ELR (cell line): ENCODE measurements at places on chromosomes 11 and 22.

- DNase-seq: no peak
Observed at GRCh38 chr11:15268598-15268997, 153.9 kb downstream of the INSC start.

GRCh38 chr11:85062659-85063058 is 564.5 kb downstream of the DLG2 start:
- DNase-seq: no peak

- DNase-seq: no peak
Observed at GRCh38 chr11:47282462-47282861, 12.5 kb downstream of the MADD start.

- no peak for DNase-seq
Observed at GRCh38 chr11:95398437-95399112, 167.6 kb upstream of the SESN3 start.

DNA sequence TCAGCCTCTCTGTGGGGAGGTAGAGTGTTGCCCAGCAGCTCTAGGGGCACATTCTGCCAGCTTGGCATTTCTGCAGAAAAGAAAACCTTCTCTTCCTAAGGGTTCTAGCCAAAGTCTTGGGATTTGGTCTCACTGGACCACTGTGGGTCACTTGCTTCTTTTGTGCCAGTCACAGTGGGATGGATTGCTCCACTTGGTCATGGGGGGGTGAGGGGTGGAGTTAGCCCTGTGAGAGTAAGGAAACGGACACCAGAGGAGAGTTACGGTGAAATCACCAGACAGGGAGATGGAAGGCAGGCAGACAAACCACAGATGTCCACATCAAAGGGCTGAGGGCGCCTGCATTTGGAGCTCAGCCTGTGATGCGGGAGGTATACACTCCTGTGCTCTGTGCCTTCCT is 10.8 kb downstream of the SGSM1 start:
- no peak for DNase-seq

DNA sequence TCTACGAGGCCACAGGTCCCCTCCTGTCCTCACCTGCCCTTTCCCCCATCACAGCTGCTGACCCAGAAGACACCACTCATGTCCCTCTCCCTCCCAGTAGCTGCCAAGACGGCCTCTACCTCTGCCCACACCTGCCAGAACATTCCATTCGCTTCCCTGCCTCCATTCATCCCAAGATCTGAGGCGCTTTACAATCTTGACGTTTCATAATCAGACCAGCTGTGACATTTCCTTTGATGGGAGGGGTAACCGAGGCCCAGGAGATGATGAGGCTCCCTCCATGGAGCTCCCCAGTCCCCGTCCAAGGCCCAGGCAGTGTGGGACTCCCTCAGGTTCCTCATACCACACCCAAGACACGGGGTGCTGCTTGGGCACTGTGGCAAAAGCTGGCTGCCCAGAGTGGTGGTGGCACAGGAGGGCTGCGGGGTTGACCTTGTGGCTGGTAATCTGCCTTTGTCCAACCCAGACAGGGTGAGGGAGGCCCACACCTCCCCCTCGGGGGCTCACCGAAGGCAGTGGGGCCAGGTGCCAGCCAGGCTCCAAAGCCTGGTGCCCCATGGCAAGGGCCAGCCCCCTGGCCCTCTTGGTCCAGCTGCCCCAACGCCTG is 17.3 kb downstream of the PHLDA2 start:
- DNase-seq: no peak

- peak; percentile 47 for DNase-seq
Observed at GRCh38 chr11:13336246-13336878, 58.8 kb downstream of the BMAL1 start.

- no peak for DNase-seq
Observed at GRCh38 chr11:73197348-73197747, 20.7 kb upstream of the P2RY2 start.

GRCh38 chr22:30027169-30027568 is 53.1 kb upstream of the HORMAD2 start:
- DNase-seq: no peak

- no peak for DNase-seq
Observed at GRCh38 chr11:68337399-68337835, 25.0 kb downstream of the LRP5 start.

DNA sequence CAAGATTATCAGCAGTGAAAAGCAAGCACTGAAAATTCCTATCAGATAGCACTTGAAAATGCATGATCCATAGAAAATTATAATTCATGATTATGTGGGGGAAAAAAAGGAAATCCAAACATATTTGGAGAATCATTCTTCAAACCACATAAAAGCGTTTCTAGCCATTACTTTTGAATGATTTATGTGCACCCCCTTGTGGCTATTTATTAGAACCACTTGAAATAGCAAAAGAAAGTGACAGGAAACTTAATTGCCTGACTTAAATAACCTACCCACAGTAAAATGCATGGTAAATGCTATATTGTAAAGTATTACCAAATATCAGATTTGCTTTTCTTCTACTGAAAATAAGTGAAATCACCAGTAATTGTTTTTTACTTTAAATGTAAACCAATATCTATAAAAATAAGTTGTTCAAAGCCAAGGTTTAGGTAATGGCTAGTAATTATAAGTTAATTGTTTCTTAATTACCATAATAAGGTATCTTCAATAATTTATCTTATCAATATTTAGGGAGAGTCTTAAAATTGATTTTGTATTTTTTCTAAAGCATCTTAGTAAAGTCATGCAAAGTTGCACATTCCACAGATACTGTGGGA is 168.5 kb downstream of the ARHGAP42 start:
- peak; percentile 75 for DNase-seq

DNA sequence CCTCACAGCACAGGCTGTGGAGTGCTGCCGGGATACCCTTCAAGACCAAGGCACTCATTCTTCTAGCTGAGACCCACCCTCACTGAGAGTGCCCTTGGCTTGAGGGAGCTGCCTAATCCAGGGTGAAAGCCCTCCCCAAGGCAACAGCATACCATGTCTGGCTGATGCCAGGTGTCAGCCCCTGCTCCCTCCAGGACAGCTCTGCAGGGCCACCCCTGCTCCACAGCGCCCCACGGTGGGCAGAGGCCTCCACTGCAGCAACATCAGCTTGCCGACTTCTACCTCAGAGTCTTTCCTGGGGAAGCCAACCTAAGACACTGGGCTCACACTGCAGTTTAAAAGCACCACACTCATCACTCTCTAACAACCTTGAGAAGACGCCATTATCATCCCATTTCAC is 29.0 kb downstream of the TTLL1 start:
- peak; percentile 44 for DNase-seq

GRCh38 chr22:49589301-49589700 is 238.4 kb downstream of the BRD1 start:
- no peak for DNase-seq

GRCh38 chr11:33574331-33574730 is 126.3 kb downstream of the C11orf91 start:
- DNase-seq: no peak

DNA sequence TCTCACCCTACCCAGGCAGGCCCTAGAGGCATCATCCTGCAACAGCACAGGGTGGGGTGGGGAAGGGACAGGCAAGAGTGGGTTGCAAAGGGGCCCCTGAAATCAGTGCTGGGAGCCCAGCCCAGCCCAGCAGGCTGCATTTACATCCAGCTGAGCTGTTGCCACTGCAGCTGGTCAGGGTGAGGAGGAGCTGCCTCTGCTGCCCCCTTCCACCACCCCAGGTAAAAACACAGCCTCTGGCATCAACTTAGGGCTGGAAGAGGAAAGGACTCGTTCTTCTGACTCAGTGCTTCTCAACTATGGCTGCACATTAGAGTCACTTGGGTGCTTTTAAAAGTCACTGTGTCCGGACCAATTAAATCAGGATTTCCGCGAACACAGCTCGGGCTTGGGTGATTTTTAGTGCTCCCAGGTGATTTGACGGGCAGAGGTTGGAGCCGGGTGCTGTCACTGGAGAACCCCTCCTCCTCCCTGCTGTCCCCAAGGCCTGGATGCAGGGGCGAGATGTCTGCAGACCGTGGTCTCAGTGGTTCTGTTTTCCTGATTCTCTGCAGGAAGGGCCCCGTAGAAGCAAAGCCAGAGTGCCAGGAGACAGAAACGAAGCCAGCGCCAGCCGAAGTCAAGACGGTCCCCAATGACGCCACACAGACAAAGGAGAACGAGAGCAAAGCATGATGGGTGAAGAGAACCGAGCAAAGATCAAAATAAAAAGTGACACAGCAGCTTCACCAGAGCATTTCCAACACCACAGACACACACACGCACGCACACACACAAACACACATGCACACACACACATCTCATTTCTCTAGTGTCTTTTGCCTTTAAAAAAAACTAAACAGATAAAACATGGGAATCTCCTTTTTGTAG is 39.4 kb upstream of the TTC12 start:
- peak; percentile 24 for DNase-seq
